NCI-H1436 treated with DMSO at 0.1 percent for 48 hours (cell line): ENCODE measurements at places on chromosomes 4 and X.

DNA sequence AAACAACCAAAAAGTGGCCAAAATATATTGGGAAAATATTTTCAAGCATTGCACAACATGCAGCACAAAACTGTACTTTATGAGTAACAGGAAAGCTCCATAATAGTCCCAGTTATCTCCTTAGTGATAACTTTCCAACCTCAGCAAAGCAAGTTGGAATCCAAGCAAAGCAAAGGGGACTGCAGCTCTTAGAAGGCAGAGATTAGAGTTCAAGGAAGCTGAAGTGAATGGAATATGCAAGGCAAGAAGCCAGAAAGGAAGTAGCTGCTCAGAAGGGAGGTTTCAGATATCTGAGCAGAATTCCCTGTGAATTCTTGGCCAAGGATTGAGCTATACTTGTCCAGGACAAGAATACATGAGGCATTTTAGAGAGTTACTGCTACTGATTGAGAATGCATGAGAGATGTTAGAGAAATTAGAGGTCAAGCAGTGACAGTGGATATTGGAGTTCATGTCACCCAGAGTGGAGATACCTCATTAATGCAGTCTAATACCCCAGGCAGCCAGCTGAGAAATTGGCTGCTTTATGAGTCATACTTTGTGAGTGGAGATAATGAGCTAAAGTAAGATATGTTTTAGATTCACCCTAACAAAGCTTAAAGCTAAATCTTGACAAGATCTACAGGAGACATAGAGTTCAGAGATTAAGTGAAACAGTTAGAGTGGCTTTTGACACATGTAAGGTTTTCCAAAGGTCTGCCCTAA, 102.8 kb downstream of the INPP4B start:
- no peak for DNase-seq

GRCh38 chrX:20063716-20064351, 52.9 kb downstream of the MAP7D2 start:
- DNase-seq = no peak

DNA sequence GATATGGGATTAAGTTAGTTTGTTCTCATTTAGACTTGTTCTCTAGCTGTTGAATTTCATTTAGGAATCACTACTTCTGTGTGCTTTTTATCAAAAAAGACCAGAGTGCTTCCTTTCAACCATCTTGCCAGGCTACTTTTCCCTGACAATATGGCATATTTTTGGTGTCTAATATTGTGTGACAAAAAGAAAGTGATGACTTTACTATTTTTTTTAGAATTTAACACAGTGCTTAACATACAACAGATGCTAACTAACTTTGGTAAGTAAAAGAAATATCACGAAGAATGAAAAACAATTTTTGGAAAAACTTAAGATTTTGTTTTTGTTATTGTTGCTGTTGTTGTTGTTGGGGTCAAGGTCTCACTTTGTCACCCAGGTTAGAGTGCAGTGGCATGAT, 462.2 kb upstream of the PABPC4L start:
- no peak for DNase-seq

DNA sequence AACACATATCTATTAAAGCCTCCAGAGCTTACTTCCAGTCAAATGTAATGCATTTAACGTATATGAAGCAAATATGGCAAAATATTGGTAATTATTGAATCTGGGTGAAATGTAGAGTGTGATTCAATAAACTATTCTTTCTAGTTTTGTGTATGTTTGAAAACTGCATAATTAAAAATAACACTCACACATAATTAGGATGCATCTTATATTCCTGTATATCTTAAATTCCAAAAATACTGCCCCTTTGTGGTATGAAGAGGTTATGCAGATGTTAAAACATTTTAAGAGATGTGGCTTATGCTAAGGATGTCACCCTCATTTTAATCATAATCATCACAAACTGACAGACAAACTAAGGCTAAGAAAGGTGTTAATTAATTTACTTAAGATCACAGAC, 182.9 kb downstream of the COX18 start:
- no peak for DNase-seq

- DNase-seq = no peak
These were observed 86.7 kb downstream of the KIT start for GRCh38 chr4:54744487-54744886.

GRCh38 chrX:45422216-45422925, 221.7 kb upstream of the DIPK2B start:
- no peak for DNase-seq

DNA sequence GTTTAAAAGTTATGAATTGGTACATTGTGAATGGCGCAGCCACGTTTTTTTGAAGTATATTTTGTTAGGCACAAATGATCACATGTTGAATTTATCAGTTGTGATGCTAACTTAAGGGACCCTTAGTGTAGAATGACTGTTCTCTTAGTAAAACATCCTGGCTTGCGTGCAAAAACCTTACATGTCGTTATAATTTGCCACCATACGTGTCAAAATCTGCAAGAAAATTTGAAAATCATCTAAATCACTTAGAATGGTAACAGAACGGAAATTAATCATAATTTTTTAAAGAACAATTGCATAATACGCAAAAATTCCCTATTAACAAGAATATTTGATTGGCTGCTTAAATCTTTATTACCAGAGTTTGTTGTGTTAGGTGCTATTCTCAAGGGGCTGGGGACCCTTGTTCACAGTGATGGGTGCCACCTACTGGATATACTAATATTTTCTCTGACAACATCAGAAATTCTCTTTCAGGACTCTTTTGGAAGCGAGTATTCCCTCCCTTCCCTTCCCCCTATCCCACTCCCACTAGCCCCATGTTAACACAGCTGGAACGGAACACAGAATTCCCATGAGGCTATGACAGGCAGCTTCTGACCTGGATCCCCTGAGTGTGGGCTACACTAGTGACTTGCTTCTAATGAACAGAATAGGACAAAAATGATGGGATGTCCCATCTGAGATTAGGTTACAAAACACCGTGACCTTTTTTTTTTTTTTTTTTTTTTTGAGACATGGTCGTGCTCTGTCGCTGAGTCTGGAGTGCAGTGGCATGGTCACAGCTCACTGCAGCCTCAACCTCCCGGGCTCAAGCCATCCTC, 71.8 kb downstream of the SUPT20HL2 start:
- no peak for DNase-seq

DNA sequence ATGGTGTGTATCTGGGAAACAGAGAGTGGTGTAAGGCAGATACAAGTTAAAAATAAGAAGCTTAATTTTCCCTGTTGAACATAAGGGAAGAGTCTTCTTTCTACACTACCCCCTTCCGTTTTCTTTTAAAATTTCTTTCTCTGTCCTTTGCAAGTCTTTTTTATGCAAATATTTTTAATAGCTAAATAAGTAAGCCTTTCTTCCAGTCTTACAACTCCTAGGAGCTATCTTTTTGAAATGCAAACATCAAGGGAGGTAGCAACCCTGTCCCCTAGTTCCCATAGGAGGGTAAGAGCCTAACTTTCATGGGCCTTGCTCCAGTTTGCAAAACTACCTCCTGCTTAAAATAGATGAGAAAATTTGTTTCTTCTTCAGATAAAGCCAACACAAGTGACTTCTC, 121.5 kb downstream of the MBNL3 start:
- DNase-seq = no peak

DNA sequence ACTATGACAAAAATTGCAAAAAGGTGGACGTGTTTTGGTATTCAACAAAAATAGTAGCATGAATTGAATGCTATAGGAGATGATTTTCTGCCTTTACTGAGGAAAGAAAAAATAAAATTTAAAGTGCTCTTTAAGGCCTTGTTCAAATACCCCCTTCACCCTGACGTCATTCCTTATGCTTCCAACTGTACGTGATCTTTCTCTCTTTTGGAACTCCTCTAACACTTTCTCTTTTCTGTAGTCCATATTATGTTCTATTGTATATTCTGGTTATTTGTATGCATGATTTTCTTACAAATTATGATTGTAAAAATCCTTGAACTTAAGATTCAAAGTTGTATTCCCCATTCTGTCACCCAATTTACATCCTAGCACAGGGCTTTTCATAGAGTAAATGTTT, 100.5 kb downstream of the POU4F2 start:
- no peak for DNase-seq

GRCh38 chr4:33961761-33962160, 2282.6 kb downstream of the ARAP2 start:
- no peak for DNase-seq

DNA sequence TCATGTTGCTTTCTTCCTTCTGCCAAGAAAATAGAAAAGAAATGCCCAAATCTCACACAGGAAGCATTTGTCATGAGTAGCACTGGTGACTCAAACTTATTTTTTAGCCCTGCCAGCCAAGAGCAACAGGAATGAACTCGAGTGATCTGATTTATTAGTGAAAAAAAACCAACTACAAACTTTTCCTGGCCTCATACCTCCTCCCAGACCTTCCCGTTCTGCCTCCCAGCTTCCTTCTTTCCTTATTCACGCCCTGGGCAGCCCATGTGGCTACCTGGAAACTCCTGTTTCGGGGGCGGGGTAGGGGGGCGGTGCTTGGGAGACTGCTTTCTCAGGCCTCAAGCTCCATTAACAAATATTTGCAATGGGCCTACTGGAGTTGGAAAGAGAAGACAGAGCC, 178.5 kb downstream of the NHS start:
- DNase-seq = no peak

DNA sequence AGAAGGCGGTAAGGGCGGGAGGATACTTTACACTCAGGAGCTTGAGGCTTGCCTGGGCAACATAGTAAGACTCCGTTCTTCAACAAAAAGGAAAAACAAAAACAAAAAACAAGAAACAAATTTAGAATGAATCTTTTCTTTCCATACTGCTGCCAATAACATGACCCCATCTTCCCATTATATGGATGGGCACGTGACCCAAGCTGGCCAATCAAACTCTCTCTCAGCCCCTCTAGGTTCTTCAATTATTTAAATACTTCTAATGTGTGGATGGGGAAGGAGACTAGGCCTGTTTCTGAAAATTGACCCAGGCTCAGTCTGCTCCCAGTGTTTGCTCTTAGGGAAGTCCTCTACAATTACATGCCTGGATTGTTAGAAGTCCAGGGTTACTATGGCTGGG, 22.2 kb upstream of the ATP6AP2 start:
- DNase-seq = no peak

GRCh38 chrX:131306601-131307000, 17.5 kb upstream of the IGSF1 start:
- DNase-seq = no peak

GRCh38 chrX:136768469-136769084, 12.2 kb downstream of the ARHGEF6 start:
- no peak for DNase-seq

DNA sequence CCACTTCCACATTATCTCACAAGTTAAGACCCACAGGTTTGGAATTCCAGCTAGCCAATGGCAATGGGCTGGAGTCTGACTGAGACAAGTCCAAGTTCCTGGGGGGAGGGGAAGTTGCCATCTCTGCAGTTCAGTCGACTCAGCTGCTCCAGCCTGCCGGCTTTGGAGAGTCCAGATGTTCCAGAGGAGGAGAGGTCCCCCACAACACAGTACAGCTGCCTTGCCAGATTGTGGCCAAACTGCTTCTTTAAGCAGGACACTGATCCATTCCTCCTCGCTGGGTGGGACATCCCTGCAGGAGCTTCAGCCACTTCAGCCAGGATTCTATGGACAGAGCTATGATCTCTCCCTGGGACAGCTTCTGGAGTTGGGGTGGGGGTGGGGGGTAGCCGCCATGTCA, 199.2 kb downstream of the EDA start:
- no peak for DNase-seq

DNA sequence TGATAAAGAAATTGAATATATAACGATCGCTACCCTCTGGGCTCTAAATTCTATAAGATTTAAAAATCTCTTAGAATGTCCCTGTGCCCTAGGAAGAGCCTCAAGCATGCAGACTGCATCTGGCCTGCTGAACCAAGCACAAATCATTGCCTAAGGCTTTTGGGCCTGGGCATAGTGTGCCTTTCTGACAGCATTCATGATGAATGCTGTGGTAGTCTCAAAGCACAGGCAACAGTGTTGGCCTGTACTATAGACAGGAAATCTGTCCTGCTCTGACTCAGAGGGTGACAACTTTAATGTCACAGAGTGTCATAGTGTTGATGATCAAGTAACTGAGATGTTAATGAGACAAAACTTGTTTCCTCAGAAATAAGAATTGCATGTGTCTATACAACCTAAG, 717.3 kb downstream of the STIM2 start:
- DNase-seq = no peak

GRCh38 chrX:11064851-11065600, 46.1 kb upstream of the HCCS start:
- DNase-seq = no peak

DNA sequence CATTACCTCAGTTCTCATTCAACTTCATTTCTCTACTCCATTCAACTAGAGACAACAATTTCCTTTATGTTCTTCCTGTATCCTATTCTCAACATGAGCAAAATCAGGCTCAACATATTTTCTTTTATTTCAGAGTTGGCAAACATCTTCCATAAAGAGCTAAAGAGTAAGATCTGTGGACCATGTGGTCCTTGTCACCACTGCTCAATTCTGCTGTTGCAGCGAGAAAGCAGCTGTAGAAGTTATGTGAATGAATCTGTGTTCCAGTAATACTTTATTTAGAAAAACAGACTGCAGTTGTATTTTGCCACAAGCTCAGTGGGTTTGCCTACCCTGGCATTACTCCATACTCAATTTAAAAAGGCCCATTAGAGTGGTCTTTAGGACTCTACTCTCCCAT, 2057.3 kb downstream of the ARAP2 start:
- DNase-seq = no peak

DNA sequence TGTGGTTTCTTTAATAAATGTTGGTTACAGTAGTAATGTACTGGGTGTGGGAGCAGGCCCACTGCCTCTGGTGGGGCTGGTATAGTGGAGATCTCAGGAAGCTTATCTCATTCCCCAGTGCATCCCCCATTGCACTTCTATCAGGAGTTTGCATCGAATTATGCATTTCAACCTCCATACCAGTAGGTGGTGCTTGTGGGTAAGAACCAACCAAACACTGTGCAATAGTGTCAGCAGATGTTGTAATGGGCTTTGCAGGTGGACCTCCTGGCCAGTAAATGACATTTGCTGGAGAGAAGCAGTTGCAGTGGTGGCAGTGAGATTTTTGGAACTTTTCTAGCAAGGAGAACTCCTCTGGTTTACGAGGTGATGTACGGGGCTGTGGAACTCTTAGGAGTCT, 150.6 kb downstream of the POU3F4 start:
- DNase-seq = no peak

DNA sequence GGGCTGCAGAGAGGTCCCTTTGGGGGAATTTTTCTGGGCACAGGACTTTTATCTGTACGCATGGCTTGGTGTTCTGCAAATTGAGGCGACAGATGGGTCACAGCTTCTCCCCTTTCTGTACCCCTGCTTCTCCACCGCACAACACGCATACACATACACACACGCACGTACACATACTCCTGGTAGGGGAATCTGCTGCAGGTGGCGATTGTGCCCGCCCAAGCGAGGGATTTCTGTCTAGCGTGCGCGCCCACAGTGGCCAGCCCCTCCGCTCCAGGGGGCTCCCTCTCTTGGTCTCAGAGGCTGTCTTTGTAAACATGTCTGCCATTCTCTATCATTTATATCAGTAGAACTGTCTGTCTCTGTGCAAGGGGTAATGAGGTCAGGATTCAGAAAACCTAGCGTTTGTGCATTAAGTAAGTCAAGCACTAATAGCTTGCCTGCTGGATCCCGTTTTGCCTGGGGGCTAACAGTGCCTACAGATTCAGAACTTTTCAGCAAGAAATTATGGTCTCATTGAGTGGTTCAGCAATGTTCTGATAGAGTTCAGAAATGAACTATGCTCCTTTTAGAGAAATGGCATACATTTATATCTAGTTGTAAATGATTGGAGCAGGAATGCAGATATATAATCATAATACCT, 2.2 kb downstream of the GRID2 start:
- no peak for DNase-seq

GRCh38 chr4:148735432-148736155, 293.4 kb upstream of the NR3C2 start:
- no peak for DNase-seq

- no peak for DNase-seq
These were observed 24.4 kb upstream of the PLA2G12A start for GRCh38 chr4:109754093-109754857.
